ENCODE measurements at places on chromosomes 1 and 21. TPM values are rescaled to one million over a fixed set of nuclear protein-coding genes. Genes with fewer than 3 reads are reported as not detected.

C1orf116 gene
- total RNA-seq: not detected

DNA sequence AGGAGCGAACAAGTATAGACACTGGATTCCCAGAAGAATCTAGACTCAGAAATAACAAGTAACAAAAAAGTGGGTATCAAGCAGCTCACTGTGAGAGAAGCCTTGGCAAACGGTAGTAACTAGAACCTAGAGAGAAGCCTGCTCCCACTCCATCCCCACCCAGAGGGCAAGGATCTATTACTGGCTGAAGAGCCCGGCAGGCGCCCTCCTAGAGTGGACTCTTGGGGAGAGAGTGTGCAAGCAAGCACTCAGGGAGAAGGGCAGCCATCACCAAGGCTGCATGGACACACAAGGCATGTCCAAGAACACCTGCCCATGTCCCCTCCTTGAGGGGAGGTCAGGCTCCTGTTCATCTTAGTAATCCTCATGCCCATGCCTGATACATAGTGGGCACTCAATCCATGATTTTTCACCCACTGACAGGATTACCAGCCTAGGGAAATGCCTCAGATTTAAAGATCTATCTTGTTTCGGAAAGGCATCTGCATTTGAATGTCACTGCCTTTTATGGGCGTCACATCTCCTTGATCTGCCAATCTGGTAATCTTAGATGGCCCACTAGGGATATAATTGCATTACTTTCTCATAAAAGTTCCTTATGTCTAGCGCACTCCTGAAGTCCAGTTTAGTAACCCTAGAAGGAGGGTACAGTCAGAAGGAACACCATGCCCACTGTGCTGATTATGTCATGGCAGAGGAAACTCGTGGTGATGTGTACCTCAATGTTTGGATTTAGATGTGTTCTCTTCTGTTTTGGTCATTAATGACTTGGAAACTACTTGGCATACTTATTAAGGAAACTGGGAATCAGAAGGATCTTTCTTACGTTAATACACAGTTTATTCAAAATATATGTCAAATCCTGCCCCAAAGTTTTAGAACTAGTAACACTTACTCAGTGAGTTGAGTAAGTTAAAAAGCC, 14.4 kb downstream of the CNN3 start:
- no peak for DNase-seq

DNA sequence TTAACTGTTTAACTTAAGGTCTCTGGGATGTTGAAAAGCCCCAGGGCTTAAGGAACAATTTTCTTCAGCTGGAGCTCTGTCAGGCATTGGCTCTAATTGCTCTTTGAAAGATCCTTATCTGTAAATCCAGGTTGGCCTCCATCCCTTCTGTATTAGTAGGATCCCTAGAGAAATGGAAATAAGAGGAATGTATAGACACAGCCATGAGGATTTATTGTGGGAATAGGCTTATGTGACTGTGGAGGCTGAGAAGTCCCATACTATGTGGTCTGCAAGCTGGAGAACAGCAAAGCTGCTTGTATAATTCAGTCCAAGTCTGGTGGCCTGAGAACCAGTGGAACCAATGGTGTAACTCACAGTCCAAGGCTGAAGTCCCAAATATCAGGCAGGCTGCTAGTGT, 47.6 kb upstream of the VAV3 start:
- no peak for DNase-seq

DNA sequence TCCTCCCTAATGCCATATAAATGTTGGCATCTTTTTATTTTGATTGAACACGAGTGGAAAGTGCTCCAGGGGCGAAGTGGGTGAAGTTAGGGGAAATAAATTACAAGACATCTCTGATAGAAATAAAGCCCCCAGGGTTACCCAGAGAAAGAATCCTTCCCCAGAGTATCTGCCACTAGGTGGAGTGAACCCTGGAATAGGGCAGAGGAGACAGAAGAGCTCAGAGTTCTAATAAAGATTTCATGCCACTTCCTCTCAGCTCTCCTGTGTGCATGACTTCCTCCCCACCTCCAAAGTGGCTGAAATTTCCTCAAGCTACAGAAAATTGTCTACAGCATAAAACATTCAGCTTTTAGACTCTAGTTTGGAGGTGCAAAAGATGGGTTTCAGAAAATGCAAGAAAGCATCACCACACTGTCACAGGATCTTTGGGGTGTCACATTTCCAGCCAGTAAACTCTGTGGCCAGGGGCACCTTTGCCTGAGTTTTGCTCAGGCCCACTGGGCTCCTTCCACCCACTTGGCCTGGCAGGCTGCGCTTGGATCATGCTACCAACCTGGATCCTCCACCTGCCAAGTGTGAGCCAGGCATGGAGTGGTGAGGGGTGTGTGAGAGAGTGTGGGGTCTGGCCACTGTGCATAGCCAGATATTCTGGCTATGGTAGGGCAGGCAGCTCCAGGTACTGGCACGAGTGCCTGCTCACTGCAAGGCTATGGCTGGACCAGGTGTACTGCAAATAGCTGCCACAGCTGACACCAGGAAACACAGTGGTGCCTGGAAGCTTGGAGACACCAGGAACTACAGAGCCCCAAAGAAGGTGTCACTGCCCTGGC, 208.8 kb upstream of the USP25 start:
- no peak for DNase-seq

DNA sequence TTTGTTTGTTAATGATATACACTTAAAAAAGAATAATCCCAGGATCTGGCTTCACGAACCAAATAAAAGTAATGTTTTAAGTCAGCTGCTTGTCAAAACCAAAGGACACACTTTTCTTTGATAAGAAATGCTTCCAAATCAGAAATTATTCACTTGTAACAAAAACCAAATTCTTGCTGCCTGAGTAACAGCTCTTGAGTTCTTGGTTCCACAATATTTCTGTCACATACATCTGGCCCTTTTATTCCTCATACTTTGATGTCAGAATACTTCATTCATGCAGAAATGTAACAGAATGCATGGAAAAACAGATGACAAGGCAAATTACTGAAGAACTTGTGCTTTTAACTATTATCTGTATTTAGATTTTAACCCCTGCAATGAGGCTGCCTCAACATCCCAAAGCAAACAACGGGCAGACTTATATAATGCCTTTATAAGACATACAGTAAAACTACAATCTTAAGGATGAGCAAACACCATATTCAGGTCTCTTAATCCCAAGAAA, 1.5 kb downstream of the VAMP4 start:
- no peak for DNase-seq
